Stomach (tissue), 19 donors: ENCODE measurements at places on chromosomes 16 and 17. TPM values are rescaled to one million over a fixed set of nuclear protein-coding genes. Genes with fewer than 3 reads are reported as not detected.

Gene MFAP4
- polyA plus RNA-seq = 47.7 TPM

DNA sequence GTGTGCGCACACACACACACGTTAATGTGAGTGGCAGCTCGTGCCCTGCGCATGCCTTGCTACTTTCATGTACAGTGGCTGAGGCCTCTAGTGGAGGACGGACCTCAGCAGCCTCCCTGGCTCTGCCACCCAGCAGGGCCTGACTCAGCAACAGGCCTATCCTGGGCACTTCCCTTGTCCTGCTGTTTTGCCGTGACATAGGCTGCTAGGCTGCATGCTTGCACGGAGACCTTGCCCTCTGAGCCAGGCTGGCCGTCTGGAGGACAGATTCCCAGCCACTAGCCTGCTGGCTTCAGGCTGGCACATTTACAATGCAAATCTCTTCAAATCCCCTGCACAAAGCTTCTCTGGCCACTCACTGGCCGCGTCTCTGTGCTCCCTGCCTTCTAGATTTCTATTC lies 9.5 kb downstream of the RNF213 start:
- no peaks in the 10 kb centered on the region for H3K27me3 ChIP-seq
- H3K4me3 ChIP-seq = no peak overlapping the region
- no peak for DNase-seq
- no peak overlapping the region for H3K27ac ChIP-seq
- peaks cover 7% of the 10 kb centered on the region for H3K4me1 ChIP-seq
- peaks cover 30% of the 10 kb centered on the region for H3K36me3 ChIP-seq

DNA sequence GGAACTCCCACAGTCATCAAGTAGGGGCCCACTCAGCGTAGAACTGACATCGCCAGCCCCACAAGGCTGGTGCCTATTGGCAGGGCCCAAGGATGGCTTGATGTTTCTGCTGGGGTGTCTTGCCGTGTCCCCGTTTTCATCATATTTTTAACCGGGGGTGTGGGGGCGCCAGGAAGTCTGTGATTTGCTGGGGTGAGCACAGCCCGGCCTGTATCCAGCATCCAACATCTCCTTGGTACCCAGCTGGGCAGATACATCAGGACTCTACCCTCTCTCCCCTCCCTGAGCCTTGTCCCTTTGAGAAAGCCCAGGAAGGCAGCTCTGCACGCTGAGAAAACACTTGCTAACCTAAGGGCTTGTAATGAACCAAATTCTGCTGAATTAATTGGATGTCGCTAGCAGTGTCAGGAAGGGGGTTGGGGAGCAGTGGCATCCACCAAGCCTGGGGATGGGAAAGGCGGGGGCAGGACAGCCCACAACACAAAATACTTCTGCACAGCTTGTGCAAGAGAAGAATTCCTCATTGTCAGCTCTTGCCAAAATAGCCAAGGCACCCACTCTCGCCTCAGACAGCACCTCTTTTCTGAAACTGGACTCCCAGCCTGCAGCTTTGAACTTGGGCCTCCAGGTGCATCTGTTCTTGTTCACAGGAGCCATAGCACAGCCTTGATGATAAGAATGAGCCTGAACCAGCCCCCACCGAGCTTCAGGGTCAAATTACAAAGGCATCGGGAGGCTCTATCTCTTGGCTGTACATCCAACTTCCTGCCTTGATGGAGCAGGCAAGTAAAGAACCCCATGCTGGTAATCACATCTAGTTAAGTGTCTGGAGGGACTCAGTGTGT lies 63.7 kb upstream of the LYRM9 start:
- H3K36me3 ChIP-seq = no peaks in the 10 kb centered on the region
- no peaks in the 10 kb centered on the region for H3K27me3 ChIP-seq
- no peak overlapping the region for H3K27ac ChIP-seq
- H3K4me1 ChIP-seq = no peaks in the 10 kb centered on the region

- peaks cover 57% of the 10 kb centered on the region for H3K4me1 ChIP-seq
- no peak overlapping the region for H3K4me3 ChIP-seq
- H3K27ac ChIP-seq = no peak overlapping the region
- no peak for DNase-seq
- no peaks in the 10 kb centered on the region for H3K36me3 ChIP-seq
These were observed 12.6 kb upstream of the BAIAP2 start for GRCh38 chr17:81022344-81022676.

- no peak for DNase-seq
- H3K27me3 ChIP-seq = peaks cover 12% of the 10 kb centered on the region
- H3K4me1 ChIP-seq = peaks cover 15% of the 10 kb centered on the region
- H3K4me3 ChIP-seq = no peak overlapping the region
These were observed 62.1 kb upstream of the TNRC6A start for GRCh38 chr16:24667244-24667764.

DNA sequence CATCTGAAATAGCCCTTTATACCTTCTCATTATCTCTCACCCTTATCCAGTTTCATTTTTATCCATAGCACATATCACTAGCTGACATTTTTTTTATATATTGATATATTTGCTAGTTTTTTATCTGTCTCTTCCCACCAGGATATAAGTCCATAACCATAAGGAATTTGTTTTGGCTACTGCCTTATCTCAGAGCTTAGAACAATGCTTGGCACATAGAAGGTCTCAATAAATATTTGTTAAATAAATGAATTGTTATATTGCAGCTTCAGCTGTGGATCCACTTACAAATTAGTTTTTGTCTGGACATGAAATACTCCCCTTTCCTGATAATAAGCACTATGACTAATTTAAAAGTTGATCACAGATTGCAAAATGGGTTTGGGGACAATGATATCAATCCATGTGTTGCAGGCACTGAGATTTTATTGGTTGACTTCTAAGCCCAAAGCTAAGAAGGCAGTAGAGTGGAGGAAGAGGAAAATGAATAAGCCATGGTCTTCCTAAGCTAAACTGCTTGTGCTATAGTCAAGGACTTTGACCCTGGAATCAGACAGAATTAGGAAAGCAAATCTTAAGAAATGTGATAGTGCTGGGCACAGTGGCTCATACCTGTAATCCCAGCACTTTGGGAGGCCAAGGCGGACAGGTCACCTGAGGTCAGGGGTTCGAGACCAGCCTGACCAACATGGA lies 31.9 kb upstream of the YPEL2 start:
- H3K4me1 ChIP-seq = no peaks in the 10 kb centered on the region
- H3K27ac ChIP-seq = peak overlapping the region; percentile 82
- H3K4me3 ChIP-seq = no peak overlapping the region
- no peaks in the 10 kb centered on the region for H3K27me3 ChIP-seq

GRCh38 chr16:82783933-82784572 lies 157.3 kb downstream of the CDH13 start:
- DNase-seq = no peak
- no peak overlapping the region for H3K27ac ChIP-seq
- no peaks in the 10 kb centered on the region for H3K36me3 ChIP-seq
- peaks cover 6% of the 10 kb centered on the region for H3K4me1 ChIP-seq

DNA sequence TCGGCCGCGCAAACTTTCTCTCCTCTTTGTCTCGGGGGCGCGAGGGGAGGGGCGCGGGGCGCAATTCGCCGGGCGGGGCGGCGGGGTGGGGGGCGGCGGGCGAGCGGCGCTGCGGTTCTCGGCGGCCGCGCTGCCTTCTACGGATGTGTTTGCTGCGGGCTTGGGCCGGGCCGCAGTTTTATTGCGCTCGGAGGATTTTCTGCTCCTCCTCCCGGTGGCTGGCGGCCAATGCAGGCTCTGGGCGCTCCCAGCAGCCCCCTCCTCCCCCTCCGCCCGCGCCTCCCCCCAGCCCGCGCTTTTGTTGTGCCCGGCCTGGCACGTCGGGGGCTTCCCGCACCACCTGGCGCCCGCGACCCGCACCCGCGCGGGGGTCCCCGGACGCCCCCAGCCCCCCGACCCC lies at the start of gene TIMP2:
Gene TIMP2 (minus strand): TSS at position 154 of the 400 bp plus-strand sequence. CDS start 299 bp downstream, outside the sequence.
- peak within 1 kb of the TSS; percentile 97 for H3K27ac ChIP-seq
- H3K27me3 ChIP-seq = no peaks in the 10 kb centered on the region
- H3K36me3 ChIP-seq = no peaks in the 10 kb centered on the region
- H3K4me1 ChIP-seq = peaks cover 50% of the 10 kb centered on the region
- peak; percentile 87 for DNase-seq
- H3K4me3 ChIP-seq = peak within 1 kb of the TSS; percentile 86

Gene PRSS22
- polyA plus RNA-seq = 22.7 TPM

Gene C1QTNF1
- polyA plus RNA-seq = 15.3 TPM
